ENCODE measurements at places on chromosomes 4 and X.

DNA sequence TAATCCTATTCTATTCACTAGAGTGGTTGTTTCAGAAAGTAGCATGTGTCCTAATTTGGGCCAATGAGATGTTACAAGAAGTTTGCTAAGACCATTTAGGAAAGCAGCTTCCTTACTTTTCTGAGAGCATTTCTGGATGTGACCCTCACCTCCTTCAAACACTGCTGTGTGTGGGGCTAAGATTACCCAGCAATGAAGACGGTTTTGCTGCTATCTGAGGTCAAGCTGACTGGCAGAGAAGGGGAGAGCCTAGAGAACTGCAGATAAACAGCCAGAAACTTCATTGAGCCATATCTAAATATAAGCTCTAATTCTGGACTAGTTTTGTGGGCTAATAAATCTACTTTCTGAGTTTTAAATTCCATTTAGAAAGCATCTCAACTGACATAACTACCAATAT lies 36.4 kb downstream of the ZAR1 start:
- DNase-seq = no peak

- DNase-seq = no peak
Observed at GRCh38 chr4:140426610-140427105, 790 bp downstream of the CLGN start.

DNA sequence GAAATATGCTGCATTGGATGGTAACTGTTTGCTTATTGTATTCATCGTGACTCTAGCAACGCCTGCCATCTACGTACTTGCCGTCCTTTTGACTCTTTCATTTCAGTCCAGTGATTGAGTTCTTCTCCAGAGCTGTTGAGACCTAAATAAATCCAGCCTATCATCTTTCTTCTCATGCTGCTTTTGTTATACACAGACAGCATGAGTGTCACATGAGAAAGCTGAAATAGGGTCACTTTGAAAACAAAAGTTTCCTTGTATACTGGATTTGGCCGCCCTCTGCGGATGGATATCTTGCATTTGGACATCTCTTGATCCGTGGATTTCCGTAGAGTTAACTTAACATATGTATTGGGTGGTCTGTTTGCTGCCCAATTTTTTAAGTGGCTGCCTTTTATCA lies 67.2 kb downstream of the TMPRSS11F start:
- no peak for DNase-seq

DNA sequence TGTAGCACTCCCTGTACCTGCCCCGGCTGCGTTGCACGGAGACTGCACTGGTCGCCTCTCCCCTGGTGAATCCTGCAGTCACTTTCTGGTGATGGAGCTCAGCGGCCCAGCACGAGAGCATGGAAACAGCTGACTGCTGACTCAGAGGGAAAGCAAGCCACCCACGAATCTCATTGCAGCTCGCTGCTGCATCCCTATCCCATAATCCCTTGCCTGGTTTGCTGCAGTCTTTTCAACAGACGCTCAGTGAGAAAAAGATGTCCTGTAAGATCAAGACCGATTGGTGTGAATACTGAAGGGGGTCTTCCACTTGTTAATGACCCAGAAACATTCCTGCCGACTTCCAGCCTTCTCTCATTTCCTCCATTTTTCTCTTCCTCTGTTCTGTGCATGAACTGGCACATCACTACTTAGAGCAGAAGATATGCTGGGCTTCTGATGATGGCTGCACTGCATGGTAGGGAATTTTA lies 52.9 kb downstream of the TRIM2 start:
- no peak for DNase-seq

- DNase-seq = no peak
Observed at GRCh38 chrX:31604629-31605221, 532.9 kb upstream of the FTHL17 start.

GRCh38 chr4:141870152-141870551 lies 233.8 kb downstream of the IL15 start:
- DNase-seq = no peak

DNA sequence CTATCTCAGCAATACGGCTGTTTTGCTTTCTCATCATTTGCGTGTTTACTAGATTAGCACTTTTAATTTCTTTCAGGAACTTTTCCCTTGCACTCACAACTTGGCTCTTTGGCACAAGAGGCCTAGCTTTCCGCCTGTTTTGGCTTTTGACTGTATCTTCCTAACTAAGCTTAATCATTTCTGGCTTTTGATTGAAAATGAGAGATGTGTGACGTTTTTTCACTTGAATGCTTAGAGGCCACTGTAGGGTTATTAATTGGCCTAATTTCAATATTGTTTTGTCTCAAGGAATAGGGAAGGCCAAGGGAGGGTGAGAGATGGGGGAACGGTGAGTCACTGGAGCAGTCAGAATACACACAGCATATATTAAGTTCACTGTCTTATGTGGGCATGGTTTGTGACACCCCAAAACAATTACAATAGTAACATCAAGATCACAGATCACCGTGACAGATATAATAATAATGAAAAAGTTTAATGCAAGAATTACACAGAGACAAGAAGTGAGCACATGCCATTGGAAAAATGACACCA lies 27.3 kb downstream of the MND1 start:
- DNase-seq = no peak

DNA sequence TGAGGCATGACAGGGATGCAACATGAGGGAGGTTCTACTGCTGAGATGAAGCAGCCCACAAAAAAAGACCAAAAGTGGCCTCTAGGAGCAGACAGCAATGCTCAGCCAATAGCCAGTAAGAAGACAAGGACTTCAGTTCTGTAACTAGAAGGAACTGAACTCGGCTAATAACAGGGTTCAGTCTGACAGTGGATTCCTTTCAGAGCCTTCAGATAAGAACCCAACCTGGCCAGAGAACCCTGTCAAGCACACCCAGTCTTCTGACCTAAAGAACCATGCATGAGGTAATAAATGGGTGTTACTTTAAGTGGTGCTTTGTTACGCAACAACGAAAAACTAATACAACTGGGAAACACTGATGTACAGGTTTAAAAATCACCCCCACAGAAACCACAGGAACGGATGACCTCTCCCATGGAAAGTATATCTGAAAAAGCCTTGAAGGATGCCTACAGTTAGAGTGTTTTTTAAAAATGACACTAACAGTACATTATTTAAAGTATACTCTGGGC lies 94.6 kb downstream of the PAPSS1 start:
- DNase-seq = no peak

GRCh38 chr4:138053641-138054301 lies 188.4 kb downstream of the SLC7A11 start:
- no peak for DNase-seq

- no peak for DNase-seq
Observed at GRCh38 chrX:41877167-41877566, 46.2 kb downstream of the CASK start.

- no peak for DNase-seq
Observed at GRCh38 chr4:2634014-2634413, 97.6 kb downstream of the FAM193A start.

GRCh38 chr4:185143601-185143969 lies 519 bp downstream of the SLC25A4 start:
- DNase-seq = no peak

GRCh38 chr4:14345356-14345775 lies 656.9 kb upstream of the CPEB2 start:
- DNase-seq = no peak

DNA sequence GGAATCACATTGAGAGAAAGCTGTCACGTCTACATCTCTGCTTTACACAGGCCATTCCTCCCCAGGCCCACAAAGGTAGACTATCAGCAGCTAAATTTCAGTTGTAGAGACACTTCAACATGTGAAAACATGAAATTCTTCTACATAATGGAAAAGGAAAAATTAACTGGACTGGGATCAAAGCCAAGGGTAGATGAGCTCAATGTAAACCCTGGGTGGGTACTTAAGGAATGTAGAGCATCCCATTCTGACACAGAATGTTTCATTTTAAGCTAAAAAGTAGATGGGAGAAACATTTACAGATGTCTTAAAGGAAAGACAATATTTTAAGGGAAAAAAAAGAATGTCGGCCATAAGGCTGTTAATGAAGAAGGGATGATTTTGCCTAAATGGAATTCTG lies 51.3 kb upstream of the NPNT start:
- DNase-seq = no peak

GRCh38 chrX:31449965-31450364 lies 378.1 kb upstream of the FTHL17 start:
- no peak for DNase-seq

DNA sequence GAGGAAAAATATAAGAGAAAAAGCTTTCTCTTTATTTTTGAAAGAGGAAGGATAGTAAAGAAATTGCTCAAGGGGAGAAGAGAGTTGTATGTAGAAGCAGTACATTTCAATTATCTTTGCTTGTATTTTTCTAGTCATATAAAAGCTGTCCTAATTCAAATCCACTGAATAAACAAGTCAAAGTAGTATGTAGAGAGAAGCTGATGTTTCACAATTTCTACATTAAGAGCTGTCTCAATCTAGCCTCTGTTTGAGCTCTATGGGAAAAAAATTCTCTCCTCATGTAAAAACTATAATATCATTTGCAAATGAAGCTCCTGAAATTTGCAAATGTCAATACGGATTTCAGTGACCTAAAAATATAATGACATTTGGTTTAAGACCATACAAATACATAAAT lies 52.6 kb downstream of the CHM start:
- no peak for DNase-seq

- DNase-seq = no peak
Observed at GRCh38 chrX:8692871-8693270, 39.1 kb downstream of the ANOS1 start.

- DNase-seq = no peak
Observed at GRCh38 chr4:146522869-146523205, 1.1 kb upstream of the SLC10A7 start.

- no peak for DNase-seq
Observed at GRCh38 chr4:88445252-88445651, 11.7 kb upstream of the HERC5 start.

DNA sequence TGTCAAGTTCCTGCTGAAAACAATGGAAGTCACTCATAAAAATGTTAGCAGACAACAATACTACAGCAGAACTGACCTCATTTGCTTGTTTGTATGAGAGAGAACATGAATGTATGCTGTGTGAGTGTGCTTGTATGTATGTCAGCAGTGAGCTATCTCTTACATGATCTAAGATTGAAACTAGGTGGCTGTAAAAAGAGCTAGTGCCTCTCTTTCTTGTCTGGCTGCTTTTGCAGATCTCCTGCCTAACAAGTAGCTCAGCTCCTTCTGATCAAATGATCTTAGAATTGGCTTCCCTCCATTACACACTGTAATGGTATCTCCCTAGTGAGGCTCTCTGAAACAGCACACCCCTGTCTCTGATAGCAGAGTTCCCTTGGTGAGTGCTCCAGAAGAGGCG lies 20.7 kb downstream of the PAK3 start:
- DNase-seq = no peak

DNA sequence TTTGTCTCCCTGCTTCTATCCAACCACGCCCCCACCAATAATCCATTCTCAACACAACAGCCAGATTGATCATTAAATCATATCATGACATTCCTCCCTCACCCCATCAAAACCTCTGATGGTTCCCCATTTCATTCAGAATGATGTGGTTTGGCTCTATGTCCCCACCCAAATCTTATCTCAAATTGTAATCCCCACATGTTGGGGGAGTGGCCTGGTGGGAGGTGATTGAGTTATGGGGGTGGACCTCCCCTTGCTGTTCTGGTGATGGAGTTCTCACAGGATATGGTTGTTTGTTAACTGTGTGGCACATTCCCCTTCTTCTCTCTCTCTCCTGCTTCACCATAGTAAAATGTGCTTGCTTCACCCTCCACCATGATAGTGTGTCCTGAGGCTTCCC lies 23.3 kb downstream of the TRMT2B start:
- DNase-seq = no peak

DNA sequence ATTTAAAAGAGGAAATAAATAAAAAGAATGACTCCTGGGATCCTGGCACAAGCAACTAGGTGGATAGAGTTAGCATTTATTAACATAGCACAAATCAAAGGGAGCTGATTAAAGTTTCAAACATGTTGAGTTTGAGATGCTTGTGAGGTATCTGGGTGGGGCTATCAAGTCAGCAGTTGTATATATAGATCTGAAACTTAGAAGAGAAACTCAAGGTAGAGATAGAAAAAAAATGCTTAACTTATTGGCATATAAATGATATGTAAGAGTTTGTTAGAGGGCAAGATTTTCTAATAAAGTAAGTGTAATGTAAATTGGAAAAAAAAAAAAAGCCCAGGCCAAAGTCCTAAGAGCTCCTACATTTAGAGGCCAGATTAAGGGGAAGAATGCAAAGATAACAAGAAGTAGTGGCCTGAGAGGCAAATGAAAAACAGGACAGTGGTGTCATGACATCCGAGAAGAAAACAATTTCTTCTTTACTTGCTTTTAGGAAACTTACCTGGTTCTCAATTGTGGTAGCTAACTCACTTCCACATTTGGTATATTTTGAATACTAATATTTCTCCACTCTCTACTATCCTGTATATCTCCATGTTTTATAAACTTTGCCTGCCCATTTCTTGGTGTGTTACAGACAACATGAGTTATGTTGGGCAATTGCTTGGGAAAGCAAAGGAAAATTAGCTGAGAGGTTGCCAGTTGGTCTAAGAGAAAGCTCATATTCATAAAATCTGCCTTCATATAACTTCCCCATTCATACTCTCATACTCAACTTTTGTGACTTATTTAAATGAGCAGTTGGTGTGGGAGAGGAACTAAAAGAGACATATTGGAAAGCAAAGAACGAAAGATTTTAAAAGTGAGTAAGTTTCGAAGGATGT lies 169.2 kb downstream of the PARM1 start:
- no peak for DNase-seq

DNA sequence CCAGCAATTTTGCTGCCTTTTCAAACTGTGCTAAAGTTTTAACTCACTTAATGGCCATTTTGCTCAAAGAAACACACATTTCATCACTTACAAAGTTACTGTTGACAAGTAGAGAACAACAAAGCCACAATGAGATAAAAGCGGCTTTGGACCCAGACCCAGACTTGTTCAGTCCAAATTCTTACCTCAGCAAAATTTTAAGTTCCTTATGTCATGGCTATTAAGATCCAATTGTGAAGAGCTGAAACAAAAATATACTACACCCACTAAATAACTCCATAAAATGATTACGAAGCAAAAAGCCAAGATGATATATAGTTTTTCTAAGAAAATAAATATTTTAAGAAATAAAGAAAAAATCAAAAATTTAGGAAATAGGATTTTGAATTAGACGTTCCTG lies 137.0 kb upstream of the INPP4B start:
- no peak for DNase-seq

DNA sequence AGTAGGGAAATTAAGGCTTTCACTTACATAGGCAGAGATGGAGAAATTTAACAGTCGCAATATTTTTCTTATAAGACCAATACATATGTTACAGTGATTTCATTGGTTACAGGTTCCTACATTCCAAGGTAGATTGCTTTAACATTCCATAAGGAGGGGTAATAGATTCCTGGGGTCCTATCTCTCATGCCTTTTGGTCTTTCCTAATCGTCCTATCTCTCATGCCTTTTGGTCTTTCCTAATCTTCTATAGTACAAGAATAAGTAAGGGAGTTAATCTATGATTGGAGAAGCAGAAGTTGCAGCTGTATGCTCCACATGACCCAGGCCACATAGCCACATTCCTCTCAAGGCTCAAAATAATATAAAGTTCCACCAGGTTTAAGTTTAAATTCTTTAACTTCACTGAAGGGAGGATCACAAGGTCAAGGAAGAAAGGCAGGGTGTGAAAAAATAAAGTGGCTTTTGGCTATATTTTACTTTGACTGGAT lies 285.0 kb upstream of the BOD1L1 start:
- no peak for DNase-seq

Measured in stimulated activated CD4-positive, alpha-beta T cell treated with anti-CD3 and anti-CD28 coated beads, TNF-alpha, amount 100 ng/mL, for 1 hour (primary cell).